ENCODE measurements at places on chromosomes 16 and 17.

GRCh38 chr16:86457501-86458148, 52.7 kb upstream of the FOXF1 start:
- DNase-seq = no peak

GRCh38 chr16:51880776-51881175, 666.2 kb downstream of the TOX3 start:
- DNase-seq = no peak

DNA sequence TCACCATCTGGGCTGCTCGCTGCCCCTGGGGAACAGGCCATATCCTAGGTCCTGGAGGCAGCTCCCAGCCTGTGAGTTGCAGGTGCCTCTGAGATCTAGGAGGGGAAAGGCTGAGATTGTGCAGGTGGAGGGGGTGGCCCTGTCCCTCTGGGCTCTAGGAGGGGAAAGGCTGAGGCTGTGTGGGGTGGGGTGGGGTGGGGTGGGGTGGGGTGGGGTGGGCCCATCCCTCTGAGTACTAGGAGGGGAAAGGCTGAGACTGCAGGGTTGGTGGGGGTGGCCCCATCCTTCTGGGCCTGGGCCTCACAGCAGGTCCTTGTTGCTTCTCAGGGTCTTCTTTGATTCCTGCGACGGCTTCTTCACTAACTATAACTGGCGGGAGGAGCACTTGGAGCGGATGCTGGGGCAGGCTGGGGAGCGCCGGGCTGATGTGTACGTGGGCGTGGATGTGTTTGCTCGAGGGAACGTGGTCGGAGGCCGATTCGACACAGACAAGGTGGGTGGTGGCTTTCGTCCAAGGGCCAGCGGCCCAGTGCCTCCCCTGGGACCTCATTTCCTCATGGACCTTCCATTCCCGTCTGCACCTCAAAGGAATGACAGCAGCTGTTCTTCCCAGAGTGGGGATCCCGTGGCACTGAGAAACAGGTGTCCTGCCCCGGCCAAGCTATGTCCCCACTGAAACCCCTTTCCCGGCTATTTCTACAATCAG, 7.1 kb downstream of the ENGASE start:
- no peak for DNase-seq

GRCh38 chr17:74569020-74570003, 2.0 kb upstream of the CD300H start:
- peak; percentile 36 for DNase-seq

DNA sequence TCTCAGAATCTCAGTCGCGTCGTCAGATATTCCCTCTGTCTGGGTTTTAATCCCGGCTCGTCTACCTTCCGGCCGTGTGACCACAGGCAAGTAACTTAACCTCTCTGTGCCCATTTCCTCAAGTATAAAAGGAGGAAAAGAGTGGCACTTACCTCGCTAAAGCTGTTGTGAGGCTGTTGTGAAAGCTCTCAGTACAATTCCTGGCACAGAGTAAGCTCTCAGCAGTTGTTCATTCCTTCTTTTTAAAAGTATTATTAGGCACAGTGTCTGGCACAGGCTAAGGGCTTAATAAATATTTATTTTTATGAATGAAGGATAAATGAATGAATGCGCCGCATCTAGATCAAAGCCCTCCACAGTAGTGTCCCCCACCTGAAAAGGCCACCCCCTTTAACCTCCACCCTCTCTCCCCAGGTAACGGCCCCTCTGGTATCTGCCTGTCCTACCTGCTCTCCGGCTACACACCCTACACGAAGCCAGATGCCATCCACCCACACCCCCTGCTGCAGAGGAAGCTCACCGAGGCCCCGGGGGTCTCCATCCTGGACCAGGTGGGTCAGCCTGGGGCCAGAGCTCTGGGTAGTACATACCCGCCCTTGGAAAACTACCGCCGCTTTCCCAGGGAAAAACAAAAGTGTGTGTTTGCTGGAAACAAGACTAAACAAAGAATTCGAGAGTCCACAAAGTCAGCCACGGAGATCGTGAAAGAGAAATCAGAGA, 6.0 kb downstream of the OSGIN1 start:
- no peak for DNase-seq

DNA sequence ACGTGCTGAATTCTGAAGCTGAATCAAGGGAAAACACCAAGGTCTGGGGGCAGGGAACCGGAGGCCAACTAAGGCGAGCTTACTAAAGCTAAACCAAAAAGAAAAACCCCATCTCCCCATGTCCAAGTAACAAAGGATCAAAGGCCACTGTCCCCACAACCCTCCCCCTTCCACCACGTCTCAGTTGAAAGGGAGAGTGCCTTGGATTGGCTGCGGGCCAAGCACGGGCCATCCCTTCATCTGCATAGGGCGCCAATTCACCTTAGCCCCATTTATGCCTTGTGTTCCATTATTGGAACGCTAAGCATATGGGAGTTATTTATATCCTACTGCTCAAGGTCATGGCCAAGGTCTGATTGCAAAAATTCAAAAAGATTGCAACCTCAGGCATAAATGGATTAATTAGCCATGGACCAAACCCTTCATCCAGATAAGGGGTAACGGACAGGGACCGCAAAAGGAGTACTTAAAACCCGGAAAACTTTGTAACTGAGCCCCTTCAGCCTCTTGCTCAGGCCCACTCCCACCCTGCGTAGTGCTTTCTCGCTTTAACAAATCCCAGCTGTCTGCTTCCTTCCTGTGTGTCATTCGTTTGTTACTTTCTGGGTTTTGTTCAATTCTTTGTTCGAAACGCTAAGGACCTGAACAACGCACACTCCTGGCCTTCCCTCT, 740 bp upstream of the ATP6V0D1 start:
- peak; percentile 5 for DNase-seq

DNA sequence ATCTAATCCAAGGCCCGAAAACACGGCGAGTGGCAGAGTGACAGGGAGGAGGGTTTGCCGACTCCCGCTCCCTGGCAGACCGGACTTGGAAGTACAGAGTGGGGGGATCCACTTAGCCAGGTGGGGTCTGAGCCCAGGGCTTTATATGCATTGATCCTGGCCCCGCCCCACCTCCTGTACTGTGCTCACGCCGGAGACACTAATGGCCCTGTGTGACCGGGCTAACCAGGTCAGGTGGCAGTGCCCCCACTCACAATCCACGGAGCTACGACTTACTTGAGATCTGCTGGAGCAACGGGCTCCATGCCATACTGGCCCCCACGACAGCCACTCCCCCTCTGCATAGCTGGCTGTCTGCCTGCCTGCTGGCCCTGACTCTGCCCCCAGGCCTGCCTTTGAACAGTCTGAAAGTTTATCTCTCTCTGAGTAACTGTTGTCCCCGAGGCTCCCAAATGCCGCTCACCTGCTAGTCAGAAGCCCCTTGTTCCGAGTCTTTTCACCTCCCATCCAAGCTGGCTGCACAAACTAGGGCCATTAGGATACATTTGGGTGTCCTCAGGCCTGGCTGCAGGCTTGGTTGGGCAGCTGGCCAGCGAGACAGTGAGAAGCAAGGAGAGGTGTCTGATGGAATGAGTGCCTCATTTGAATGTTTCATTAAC, 28.0 kb downstream of the CACNA1G start:
- no peak for DNase-seq

GRCh38 chr16:12375046-12375740, 398.7 kb downstream of the SNX29 start:
- no peak for DNase-seq

- no peak for DNase-seq
Measured at GRCh38 chr17:3037259-3037658, 26.1 kb downstream of the OR1D5 start.

GRCh38 chr17:49573510-49574322, 2.0 kb upstream of the NXPH3 start:
- no peak for DNase-seq

Measured in GF-D8 (cell line).